ENCODE measurements at places on chromosomes 13 and 19.

- DNase-seq: no peak
Observed at GRCh38 chr13:79290595-79291244, 115.3 kb downstream of the RBM26 start.

- DNase-seq: no peak
Observed at GRCh38 chr19:7829166-7829520, 875 bp upstream of the EVI5L start.

- peak; percentile 2 for DNase-seq
Observed at GRCh38 chr13:110258876-110259631, 47.9 kb downstream of the COL4A1 start.

GRCh38 chr13:112822851-112823250 is 133.0 kb downstream of the ATP11A start:
- no peak for DNase-seq

GRCh38 chr13:47433461-47434005 is 536.7 kb upstream of the HTR2A start:
- no peak for DNase-seq

- DNase-seq: no peak
Observed at GRCh38 chr13:97306645-97307044, 84.5 kb downstream of the MBNL2 start.

DNA sequence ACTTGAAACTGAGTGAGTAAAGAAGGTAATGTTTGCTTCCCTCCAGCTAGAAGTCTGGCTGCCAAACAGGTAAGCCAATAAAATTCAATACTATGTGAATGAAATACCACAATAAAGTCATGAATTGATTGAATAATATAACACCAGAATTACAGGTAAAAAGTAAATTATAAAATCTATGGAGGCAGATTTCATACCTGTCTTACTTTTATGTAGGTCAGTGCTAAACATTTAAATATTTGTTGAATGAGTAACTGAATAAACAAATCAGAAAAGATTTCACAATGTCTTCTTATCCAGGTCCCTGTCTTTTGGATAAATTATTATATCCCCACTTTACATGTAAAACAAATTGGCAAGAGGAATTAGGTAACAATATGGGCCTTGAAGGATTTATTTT is 62.7 kb downstream of the MICU2 start:
- no peak for DNase-seq

GRCh38 chr13:113564331-113565023 is 20.1 kb upstream of the TFDP1 start:
- peak; percentile 37 for DNase-seq
